ENCODE measurements at places on chromosomes 1 and 21.

DNA sequence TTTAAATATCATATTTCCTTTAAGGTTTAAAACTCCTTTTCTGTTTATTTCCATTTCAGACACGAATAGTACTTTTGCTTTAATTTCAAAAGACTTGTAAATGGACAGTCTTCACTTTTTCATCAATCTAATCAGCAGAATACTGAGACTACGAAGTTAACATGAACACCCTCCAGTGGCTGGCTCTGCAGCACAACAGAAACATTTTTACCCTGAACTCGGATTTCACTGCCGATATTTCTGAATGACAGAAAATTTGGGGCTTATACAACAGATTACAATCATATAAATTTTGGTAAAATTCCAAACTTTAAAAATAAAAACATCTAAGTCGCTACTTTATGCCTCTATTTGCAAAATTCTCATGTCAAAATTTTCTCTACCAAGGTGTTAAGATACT lies 86.2 kb downstream of the AKT3 start:
- DNase-seq, result no peak

- peak; percentile 67 for DNase-seq
Observed at GRCh38 chr1:27539901-27540861, 50.2 kb upstream of the WASF2 start.

DNA sequence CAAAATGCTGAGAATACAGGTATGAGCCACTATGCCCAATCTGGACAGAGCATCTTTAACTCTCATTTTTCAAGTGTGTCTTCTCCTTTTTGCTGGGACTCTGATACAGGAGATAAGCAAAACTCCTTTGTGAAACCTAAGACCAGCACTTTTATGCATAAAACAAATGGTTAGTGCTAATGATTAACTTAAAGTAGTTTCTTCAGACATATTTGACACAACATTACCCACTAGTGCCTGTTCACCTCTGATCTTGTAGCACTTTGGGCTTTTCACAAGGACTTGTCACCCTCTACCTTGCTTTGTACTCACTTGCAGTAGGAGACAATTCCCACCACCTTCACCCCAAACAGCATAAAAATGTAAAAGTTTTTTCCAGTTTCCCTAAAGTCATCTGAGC lies 216.3 kb downstream of the RGS7 start:
- no peak for DNase-seq

DNA sequence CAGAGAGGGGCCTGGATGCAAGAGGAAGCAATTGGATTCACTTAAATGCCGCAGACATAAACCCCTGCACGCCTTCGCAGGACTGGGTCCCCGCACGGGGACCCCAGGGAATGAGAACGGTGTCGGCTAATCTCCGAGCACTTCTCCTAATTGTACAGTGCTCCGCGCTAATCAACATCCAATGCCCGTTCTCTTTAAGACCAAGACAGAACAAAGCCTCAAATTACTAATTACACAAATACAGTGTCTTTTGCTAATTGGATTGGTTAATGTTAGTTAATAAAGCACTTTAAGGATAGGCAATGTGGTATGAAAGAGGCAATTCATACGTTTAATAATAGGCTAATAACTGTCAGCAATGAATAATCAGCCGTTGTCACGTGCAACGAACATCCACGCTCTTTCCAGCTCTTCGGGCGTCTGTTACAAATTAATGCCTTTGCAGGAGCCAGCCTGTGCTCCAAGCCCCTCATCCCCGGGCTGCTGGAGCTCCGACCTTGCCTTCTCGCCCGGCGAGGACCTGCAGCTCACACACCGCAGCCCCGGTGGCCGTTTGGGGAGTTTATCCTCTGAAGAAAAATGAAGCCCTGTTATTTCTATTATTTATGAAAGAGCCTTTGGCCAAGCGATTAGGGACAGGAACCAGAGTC lies 157.8 kb downstream of the PRDM16 start:
- no peak for DNase-seq

DNA sequence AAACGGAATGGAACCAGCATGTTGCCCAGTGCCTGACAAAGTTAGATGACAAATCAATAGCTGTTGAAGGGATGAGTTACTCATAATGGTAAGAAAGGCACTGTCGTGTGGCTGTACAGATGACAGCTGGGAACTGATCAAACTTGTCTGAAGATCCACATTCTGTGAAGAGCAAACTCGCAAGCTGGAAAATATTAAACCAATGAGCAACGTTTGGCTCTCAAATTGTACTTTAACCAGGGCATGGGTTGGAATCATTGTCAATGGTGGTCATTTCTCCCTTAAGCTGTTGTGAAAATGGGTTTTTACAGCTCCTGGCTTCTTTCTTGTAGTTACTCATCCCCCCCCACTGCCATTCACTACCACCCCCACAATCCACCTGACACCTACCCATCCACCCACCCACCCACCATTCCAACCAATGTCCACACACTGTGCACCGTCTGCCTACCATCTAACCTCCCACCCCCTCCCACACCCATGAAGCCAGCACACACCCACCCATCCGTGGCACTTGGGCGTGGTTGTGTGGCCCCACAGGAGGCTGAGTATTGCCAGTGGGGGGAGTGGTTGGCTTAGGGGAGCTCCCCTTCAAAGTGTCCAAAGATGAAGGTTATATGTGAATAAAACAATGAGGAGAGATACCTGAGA lies 46.7 kb downstream of the CLDN14 start:
- DNase-seq, result no peak

GRCh38 chr21:25273959-25274358 lies 333.3 kb downstream of the MRPL39 start:
- DNase-seq, result no peak

DNA sequence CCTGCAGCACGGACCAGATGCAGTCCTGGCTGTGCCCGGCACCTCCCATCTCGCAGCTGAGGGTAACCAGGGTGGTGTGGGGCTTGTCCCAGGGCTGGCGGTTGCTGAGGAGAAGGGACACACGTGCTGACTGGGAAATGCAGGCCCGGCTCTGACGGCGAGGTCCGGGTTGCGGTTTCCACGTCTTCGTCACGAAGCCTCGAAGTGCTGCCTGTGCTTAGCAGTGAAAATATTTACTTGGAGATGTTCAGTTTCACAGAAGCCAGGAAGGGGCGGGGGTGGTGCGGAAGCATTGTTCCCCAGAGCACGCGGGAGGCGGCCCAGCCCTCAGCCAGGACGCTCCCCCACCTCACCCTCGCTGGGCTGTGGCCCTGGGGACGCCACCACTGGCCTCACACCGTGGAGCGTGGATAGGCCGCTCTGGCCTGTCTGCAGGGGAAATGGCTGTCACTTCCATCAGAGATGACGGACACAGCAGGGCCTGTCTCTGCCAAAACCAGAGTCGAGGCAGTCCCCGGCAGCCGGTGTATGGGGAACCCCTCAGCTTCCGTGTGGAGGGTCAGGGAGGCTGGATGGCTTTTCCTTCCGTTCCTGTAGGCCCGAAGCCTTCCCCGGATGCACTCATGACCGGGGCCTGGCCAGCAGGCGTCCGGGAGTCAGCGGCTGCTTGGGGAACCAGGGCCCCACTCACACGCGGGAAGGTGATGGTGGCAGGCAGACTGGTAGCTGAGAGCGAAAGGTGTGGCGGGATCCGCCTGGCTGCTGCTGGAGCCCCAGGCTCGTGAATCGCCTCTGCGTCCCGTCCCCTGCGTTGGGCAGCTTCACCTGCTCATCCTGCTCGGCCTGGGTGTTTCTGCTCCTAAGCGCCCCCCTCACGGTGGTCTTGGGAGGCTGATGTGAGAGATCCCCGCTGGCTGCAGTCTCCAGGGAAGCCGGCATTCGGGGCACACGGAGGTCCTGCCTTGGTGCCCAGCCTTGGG lies 14.7 kb upstream of the POFUT2 start:
- no peak for DNase-seq

DNA sequence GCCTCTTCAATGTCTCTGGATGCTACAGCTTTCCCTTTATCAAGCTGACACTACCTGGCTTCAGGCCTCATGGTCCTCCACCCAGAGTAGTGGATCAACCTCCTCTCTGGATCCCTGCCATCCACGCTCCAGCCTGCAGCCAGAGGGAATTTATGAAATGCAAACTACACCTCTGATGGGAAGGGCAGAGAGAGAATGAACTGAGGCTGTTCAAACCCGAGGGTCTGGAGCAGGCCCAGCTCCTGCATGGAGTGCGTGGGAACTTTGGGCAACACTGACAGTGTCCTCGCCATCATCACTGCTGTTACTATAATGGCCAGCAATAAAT lies 157.8 kb downstream of the TRABD2B start:
- DNase-seq, result no peak

- DNase-seq, result no peak
Observed at GRCh38 chr1:75811211-75811981, 14.7 kb downstream of the MSH4 start.

DNA sequence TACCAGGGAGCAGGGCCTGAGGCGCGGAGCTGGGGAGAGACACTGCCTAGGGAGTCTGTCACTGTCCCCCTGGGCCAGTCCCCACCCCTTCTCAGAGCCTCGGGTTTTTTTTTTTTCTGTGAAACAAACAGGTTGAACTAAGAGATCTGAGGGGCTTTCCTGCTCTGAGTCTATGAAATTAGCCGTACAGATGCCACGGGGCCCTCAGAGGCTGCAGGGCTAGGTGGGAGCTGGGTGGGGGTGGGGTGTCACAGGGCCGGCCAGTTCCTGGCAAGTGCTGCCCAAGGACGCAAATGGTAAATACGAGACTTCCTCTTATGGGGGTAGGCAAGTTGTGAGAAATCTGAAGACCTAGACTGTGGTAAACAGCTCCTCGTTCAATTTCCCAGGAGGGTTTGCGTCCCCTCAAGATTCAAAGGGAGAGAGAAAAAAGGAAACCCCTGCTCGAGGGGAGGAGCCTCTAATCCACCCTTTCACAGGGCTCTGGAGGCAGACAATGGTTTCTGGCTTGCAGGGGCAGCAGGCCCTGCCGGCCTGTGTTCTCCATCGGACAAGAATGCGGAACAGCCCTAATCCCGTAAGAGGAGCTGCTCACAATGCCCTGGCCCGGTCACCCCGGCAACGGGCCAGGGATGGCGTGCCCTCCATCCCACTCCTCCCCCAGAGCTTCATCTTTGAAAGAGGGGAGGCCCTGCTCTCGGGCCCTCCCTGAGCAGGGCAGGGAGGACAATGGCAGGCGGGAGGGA lies 7.8 kb downstream of the NUAK2 start:
- no peak for DNase-seq

DNA sequence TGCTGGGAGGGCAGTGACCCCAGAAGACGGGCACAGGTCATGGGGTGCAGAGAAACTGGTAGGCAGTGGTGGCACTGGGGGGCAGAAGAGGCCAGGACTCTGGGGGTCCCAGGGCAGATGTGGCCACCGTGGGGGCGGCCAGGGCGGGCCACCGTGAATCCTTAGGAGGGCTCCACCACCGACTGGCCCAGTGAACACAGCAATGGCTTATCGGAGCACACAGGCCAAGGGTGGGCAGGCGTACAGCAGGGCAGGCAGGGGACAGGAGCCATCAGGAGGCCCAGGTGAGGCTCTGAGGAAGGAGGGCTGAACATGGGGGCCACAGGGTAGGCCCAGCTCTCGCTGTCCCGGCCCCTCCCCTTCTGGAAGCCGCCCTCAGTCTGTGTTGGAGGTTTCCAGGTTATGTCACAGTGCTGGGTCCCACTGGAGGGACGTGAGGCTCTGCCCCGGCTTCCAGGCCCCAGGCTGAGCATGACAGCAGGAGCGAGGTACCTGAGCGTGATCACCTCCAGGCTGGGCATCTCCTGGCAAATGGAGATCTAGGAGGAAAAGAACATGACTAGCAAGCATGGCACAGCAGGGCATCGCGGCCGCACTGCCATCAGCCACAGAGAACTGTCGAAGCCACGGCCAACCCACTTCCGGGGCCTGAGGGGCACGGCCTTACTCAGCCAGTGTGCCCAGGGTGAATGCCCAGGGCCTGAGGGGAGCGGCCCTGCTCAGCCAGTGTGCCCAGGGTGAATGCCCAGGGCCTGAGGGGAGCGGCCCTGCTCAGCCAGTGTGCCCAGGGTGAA lies 3.7 kb downstream of the CFAP410 start:
- DNase-seq, result no peak

GRCh38 chr1:165162671-165163241 lies 193.8 kb downstream of the LMX1A start:
- DNase-seq, result no peak

- DNase-seq, result peak; percentile 77
Observed at GRCh38 chr1:201137579-201138310, 10.8 kb upstream of the ASCL5 start.

GRCh38 chr21:46264690-46265144 lies 20.7 kb downstream of the MCM3AP start:
- no peak for DNase-seq

- DNase-seq, result no peak
Observed at GRCh38 chr1:162950187-162950586, 89.2 kb upstream of the CCDC190 start.

- DNase-seq, result no peak
Observed at GRCh38 chr1:162191396-162192305, 122.2 kb downstream of the NOS1AP start.

- DNase-seq, result no peak
Observed at GRCh38 chr1:114861384-114861783, 6.7 kb downstream of the SYCP1 start.

DNA sequence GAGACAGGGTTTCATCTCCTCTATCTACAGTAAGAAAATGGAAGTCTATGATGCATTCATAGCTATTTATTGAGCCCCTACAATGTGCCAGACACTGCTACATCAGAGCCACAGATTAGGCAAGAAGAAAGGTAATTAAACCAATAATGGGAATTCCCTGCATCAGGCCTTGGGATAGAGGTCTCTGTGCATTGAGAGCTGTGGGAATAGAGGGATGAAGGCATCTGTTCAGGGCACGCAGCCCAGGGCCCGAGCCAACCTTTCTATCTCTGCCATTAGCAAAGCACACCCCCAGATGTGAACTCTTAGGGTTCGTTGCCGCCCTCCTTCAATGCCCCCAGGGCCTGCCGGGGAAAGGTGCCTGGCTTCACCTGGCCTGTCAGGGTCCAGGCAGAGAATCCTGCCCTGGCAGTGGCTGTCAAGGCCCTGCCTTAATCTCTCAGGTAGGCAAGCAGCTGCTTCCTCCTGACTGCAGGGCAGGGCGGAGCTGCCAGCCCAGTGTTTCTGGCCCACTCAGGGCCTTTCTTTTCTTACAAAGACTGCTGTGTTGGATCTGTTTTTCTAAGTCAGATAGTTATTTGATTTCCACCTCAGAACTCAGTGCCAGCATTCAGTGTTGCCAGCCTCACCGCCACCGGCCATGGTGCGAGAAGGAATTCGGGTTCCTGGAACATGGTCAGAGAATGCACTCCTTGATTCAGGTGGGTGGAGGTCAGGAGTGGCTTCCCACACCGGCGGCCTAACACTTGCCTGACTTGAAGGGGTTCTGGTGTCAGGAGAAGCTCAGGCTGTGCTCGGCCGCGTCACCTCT lies 76.1 kb downstream of the PGM1 start:
- no peak for DNase-seq

DNA sequence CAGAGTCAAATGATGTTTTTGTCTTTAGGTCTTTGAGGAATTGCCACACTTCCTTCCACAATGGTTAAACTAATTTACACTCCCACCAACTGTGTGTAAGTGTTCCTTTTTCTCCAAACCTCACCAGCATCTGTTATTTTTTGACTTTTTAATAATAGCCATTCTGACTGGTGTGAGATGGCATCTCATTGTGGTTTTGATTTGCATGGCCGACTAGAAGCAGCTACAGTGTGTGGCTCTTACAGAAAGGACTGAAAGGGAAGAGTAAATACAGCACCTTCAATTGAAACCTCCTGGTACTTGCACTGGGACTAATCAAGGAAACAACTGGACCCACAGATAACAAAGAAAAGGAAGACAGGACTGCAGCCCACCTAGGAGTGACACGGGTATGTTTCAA lies 668.0 kb upstream of the RGS18 start:
- no peak for DNase-seq

- no peak for DNase-seq
Observed at GRCh38 chr1:20883766-20884165, 96.7 kb upstream of the HP1BP3 start.

All from GM04503 (cell line).